Dorsolateral prefrontal cortex (tissue), 122 donors: ENCODE measurements at places on chromosomes 5 and 9. TPM values are rescaled to one million over a fixed set of nuclear protein-coding genes. Genes with fewer than 3 reads are reported as not detected.

The IL12B gene
- not detected for total RNA-seq

The N4BP3 gene
- total RNA-seq, result 10.6 TPM

The PCDHA1 gene
- total RNA-seq, result 0.61 TPM

The PAEP gene
- not detected for total RNA-seq

The FGF18 gene
- total RNA-seq, result 1.3 TPM

The OTP gene
- total RNA-seq, result not detected
